A549 treated with DMSO at 1 μM for 4 hours (cell line): ENCODE measurements at places on chromosomes 3 and 15. TPM values are rescaled to one million over a fixed set of nuclear protein-coding genes. Genes with fewer than 3 reads are reported as not detected.

The CCDC54 gene
- not detected in 5 replicates for total RNA-seq

The ILDR1 gene
- total RNA-seq, result not detected in 5 replicates

The SEMA3F gene
- total RNA-seq, result 7.7 to 9.8 TPM (median 9.3 TPM) in 5 replicates

The IMPDH2 gene
- total RNA-seq, result 162 to 177 TPM (median 166 TPM) in 5 replicates

The RTP3 gene
- not detected in 5 replicates for total RNA-seq

The C2CD4B gene
- total RNA-seq, result 0.07 to 0.09 TPM (median 0.08 TPM) in 3 of 5 replicates, not detected in the others

The DNAJA4 gene
- total RNA-seq, result 0.12 TPM in 1 of 5 replicates, not detected in the others

The RRP9 gene
- 41.0 to 56.7 TPM (median 47.7 TPM) in 5 replicates for total RNA-seq

The GNAT1 gene
- total RNA-seq, result 0.09 TPM in 1 of 5 replicates, not detected in the others

The C2CD4A gene
- total RNA-seq, result 0.02 to 0.07 TPM (median 0.02 TPM) in 3 of 5 replicates, not detected in the others

The GPR149 gene
- total RNA-seq, result not detected in 5 replicates

The AGBL1 gene
- not detected in 5 replicates for total RNA-seq

The SH2D7 gene
- total RNA-seq, result not detected in 5 replicates

The PLSCR2 gene
- total RNA-seq, result 0.21 TPM in 1 of 5 replicates, not detected in the others

The TMEM207 gene
- not detected in 5 replicates for total RNA-seq
